Adrenal gland (tissue), 19 donors: ENCODE measurements at places on chromosomes 12 and 14. TPM values are rescaled to one million over a fixed set of nuclear protein-coding genes. Genes with fewer than 3 reads are reported as not detected.

DNA sequence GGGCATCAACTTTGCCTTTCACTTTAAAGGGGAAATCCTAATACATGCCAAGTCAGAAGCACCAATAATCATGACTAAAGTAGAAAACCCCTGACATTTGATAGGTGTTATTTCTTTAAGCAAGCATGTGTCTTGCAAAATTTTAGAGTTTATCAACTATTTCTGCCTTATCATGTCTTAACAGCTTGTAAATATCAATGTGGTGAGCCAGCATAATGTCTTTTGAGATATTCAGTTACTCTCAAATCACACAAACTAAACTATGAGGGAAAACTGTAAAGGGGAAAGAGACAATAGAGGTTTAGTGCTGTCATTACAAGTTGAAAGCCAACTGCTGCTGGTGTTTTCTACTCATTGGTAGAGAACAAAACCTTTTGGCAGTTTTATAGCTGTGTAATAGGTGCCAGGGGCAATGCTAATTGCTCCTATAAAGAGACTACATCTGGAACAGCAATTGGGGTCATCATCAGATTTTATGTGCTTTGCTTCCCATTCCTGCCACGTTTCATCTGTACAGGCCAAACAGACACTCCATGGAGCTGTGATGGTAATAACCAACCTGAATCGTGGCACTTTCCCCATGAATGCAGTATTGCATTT, 1027.4 kb downstream of the FSCB start:
- H3K27me3 ChIP-seq, result no peaks in the 10 kb centered on the region
- no peak overlapping the region for H3K27ac ChIP-seq
- H3K36me3 ChIP-seq, result no peaks in the 10 kb centered on the region
- DNase-seq, result no peak
- no peak overlapping the region for H3K4me3 ChIP-seq
- H3K4me1 ChIP-seq, result no peaks in the 10 kb centered on the region

DNA sequence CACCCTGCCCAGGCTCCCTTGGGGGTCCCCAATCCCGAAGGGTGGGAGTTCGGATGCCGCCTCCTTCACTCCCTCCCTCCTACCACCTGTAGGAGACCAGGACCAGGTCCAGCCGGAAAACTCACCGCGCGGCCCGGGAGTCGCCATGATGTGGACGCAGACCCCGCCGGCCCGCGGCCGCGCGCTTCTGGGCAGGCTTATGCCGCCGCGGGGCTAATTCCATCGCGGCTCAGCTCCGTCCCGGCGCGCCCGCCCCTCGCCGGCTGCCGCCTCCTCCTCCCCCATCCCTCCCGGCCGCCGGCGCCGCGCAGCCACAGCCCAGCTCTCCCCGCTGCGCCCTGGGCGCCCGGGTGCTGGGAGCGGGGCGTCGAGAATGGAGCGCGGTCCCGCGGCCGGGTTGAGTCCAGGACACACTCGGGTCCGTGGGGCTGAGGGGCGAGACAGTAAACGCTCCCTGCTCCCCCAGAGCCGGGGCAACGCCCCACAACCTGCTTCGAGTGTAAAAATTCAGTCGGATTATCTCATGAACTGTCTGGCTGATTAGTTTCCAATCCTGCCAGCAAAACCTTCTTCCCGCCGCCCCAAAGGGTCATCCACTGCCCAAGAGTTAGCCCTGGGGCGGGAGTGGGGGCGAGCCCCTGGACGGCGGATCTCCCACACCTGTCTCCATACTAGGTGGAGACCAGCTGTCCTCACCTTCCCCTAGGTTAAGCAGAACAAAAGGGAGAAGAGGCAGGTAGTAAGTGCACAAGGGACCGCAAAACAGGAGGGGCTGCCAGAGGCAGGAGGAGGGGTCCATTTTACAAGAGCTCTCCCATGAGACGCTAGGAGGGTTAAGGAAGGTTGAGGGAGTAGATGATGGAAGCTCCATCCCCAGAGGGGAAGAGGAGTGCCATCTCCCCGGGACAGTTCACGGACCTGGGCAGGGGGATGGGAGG, at the start of gene ANO2:
TSS of gene ANO2 (minus strand) at position 189 of the 938 bp plus-strand sequence. CDS start at position 147, 42 bp downstream.
- no peaks in the 10 kb centered on the region for H3K36me3 ChIP-seq
- no peak for DNase-seq
- H3K4me3 ChIP-seq, result peak within 1 kb of the TSS; percentile 42
- H3K4me1 ChIP-seq, result peaks cover 8% of the 10 kb centered on the region
- H3K27me3 ChIP-seq, result peaks cover 37% of the 10 kb centered on the region

GRCh38 chr14:70995211-70995610, 88.0 kb downstream of the PCNX1 start:
- peaks cover 11% of the 10 kb centered on the region for H3K36me3 ChIP-seq
- H3K27ac ChIP-seq, result no peak overlapping the region
- H3K27me3 ChIP-seq, result no peaks in the 10 kb centered on the region

DNA sequence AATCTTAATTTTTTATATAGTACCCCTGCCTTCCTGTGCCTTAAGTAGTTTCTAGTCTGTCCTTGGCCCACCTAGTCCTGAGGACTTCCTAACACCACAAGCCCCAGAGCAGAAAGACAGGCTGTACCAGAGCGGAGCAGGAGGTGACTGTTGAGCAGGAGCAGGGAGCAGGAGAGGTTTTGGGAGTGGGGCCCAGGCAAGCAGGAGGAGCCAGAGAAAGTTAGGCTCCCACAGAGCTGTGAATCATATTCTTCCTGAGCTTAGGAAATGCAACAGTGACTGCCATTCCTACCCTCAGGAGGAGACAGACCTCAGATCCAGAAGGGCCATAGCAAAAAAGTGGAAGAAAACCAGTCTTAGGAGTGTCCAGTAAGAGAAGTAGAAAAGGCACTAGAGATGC, 28.3 kb upstream of the COL2A1 start:
- no peak for DNase-seq
- no peak overlapping the region for H3K4me3 ChIP-seq
- no peaks in the 10 kb centered on the region for H3K36me3 ChIP-seq
- no peak overlapping the region for H3K27ac ChIP-seq
- H3K4me1 ChIP-seq, result no peaks in the 10 kb centered on the region

DNA sequence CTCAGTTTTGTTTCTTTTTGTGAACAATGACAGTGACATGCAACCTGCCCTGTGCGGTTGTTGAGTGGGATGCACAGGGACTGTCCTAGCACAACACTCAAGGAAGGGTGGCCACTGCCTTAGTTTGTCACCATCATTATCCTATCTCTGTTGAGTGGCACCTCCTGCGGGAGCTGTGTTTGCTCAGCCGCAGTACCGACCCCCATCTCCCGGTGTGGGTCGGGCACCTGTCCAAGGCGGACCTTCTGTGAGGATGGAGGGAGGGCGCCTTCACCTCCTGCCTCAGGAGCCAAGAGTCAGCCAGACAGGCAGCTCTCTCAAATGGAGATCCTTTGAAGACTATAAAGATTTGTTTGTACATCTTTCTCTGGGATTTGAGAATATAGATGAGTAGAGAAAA, 142.1 kb downstream of the TSPAN9 start:
- H3K4me3 ChIP-seq, result no peak overlapping the region
- no peaks in the 10 kb centered on the region for H3K27me3 ChIP-seq
- H3K36me3 ChIP-seq, result no peaks in the 10 kb centered on the region
- peak overlapping the region; percentile 72 for H3K27ac ChIP-seq
- H3K4me1 ChIP-seq, result peaks cover 12% of the 10 kb centered on the region

OSGEP gene
- 28.8 TPM for total RNA-seq

TTC5 gene
- total RNA-seq, result 14.9 TPM

STXBP6 gene
- 0.67 TPM for total RNA-seq

FSCB gene
- not detected for total RNA-seq
